Activated CD8-positive, alpha-beta memory T cell treated with anti-CD3 and anti-CD28 coated beads for 4 hours (primary cell): ENCODE measurements at places on chromosomes 7 and 10.

DNA sequence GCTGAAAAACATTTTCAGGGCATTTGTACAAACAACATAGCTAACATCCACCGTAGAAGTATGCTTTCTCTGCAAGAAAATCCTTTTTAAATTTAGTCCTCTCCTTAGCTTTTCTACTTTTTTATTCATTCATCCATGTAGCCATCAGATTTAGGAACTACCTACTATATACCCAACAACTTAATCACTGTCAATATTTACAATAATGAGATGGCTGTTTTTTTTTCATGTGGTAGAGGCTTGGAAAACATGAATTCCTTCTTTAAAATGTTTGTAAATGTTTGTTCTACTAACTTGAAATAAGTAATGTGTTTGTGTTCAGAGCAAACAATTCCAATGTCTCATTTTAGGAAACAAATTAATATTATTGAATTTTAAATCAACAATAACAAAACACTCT, 78.2 kb upstream of the CAV2 start:
- no peak for DNase-seq

GRCh38 chr10:102791754-102792395, 45.3 kb downstream of the CYP17A1 start:
- DNase-seq: no peak

DNA sequence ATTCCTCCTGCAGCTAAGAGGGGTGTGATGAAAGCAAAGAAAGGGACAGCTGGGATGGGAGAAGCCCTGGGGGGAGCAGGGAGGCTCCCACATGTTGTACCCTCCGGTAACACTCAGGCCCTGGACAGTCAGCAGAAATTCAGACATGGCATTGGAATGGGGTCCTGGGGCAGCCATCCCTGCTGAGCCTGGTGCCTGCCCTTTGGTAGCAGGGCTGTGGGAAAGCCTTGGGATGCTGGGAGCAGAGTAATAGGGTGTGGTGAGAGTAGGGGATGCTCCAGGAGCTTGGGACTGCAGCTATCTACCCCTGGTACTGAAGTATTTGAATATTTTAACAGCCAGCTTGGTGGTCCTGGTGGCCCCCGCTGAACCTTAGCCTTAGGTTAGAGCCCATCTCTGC, 56.8 kb downstream of the FAM241B start:
- DNase-seq: no peak

DNA sequence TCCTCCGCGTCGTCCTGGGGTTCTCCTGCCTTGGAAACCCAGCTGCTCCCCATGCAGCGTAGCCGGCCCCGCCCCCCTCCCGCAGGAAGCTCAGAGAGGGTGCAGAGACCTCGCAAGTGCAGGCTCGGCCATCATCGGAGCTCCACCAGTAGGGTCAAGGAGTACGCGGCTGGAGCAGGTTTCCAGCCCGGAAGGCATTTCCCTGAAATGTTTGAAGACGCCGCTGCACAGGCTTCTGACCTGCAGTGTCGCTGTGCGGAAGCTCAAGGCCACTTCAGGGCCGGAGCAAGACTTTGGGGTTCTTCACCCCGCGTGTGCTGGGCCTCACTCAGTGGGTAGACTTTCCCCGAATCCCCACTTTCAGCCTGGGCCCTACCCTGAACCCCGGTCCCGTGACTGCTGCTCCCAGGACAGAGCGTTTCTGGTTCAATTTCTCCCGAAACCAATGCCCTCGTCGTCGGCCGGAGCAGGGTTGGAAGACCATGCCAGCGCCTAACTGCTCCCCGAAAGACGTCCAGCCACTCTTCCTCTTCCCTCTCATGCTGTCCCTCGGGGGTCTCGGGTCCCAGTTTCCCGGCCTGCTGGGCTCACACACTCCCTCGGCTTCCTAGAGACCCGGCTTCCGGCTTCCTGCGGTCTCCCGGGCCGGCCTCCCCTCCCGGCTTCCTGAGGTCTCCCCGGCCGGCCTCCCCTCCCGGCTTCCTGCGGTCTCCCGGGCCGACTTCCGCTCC, 52.1 kb downstream of the INSIG1 start:
- no peak for DNase-seq

DNA sequence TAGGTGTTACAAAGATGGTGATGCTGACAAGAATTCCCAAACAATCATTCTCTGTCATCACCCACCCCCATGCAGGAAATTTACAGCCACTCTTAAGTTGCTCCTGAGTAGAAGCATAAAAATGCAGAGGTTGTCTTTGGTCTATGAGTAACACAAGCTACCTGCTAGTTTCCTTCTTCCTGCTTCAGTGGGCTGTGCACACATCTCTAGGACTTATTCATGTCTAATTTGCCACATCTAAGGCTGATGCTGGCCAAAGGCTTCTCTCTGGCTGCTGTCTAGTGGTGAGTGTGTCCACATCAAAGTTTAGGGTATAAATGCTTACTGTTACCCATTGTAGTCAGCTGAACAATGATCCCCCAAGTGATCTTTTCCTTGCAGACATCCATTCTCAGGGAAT, 662.5 kb downstream of the TYW1 start:
- DNase-seq: no peak

DNA sequence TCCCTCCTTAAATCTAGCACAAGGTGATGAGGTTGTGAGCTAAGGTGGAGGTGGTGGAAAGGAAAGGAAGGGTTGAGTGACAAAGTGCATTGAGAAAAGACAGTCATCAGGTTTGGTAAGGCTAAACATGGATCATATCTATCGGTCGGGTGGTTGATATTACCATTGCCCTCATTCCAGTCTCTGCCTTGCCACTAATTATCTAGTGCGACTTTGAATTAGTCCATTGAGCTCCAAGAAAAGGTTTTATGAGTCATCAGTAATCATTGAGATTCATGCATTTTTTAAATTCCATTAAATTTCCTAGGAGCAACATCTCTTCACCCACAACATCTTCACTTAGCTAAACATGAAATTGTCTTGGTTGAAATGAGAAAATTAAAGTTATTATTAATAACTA, 68.9 kb upstream of the FRMD4A start:
- DNase-seq: no peak
